ENCODE measurements at places on chromosomes 5 and 9.

DNA sequence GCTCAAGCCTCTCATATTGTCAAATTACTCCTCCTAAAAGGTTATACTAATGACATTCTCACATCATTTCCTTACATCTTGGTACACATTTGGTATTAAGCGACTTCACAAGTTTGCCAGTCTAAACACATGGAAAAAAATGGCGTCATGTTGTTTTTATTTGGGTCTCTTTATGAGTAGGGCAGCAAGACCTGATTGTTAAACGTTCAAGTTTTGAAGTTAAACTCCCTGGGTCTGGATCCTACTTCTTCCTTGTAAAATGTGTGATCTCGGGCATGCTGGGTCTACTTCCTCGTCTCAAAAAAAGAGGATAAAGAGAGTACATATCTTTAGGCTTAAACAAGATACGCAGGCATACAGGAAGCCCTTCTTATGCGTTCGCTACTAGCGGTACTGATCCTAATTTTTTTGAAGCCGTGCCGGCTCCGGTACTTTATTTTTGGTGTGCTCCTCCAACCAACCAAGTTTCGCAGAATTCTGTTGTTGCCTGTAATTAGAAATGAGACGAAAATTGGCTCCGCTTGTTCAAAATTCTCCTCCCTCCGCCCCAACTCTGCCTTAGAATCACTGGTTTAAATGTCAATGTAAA is 596 bp upstream of the CDC37L1 start:
- no peak for DNase-seq

DNA sequence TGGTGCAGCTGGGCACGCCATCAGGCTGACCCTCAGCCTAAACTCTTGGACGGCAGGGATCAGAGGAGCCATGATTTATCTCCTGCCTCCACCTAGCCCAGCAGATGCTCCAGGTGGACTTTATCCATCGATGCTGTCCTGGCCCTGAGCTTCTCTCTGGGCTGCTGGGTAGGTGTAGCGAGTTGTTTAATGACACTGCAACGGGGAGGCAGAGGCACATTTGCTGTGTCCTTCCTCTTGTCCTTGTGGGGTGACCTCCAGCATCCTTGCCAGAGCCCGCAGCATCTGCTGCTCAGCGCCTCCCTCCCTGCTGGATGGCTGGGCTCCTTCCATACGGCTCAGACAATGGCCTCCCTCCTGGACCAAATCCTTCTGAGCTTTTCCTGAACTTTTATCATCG is 103.1 kb upstream of the IRX4 start:
- no peak for DNase-seq

DNA sequence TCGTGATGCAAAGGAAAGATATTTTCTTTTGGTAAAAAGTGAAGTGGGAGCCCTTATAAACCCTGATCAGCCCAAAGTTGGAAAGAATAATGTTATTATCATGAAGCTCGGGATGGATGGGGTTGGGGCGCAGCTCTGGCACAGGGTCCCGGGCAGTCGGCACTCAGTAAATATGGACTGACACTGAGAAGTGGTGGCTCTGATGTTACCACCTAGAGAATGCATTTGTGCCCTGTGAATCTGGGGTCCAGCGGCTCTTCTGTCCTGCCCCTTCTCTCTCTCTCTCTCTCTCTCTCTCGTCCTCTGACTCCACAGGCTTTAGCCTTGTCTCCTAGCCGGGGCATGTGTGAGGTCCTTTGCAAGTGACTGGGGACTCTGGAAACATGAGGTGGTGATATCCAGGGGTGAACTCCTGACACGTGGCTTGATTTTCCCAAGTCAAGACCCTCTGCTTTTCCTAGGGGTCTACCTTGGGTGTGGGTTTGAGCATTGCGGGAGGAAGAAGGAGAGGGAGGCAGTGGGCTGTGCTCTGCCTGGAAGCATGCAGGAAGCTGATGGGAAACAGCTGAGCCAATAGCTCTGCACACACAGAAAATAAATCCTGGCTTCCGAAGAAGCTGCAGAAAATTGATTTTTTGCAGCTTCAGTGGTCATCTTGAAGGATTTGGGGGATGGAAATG is 162.7 kb downstream of the MACROH2A1 start:
- no peak for DNase-seq

DNA sequence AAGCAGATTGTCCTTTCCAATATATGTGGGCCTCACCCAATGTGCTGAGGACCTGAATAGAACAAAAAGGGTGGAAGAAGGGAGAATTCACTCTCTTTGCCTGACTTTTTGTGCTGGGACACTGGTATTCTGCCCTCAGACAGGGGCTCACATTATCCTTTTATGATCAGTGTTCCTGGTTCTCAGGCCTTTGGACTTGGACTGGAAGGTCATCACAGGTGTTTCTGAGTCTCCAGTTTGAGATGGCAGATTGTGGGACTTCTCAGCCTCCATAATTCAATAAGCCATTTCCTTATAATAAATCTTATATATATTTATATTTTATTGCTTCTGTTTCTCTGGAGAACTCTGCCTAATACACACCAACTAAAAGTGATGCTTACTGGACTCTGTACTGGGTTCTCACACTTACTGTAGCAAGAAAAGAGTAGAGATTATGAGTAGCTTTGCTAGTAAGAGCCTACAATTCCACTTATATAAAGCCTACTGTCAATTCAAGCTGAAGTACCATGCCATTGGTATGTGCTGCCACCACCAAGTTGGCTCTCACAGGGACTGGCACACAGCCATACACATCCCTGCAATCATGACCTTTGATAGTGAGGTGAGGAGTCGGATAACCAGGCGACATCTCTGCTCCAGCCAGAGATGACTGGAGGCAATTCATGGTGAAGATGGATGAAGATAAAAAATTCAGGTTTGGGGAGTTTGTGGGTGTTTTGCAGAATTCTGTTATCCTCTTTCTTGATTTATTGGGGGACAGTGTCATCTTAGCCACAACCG is 130.7 kb upstream of the NR3C1 start:
- peak; percentile 54 for DNase-seq

GRCh38 chr5:27594141-27594540 is 555.8 kb upstream of the CDH9 start:
- DNase-seq = no peak

GRCh38 chr5:126561908-126562307 is 33.1 kb downstream of the ALDH7A1 start:
- DNase-seq = no peak

DNA sequence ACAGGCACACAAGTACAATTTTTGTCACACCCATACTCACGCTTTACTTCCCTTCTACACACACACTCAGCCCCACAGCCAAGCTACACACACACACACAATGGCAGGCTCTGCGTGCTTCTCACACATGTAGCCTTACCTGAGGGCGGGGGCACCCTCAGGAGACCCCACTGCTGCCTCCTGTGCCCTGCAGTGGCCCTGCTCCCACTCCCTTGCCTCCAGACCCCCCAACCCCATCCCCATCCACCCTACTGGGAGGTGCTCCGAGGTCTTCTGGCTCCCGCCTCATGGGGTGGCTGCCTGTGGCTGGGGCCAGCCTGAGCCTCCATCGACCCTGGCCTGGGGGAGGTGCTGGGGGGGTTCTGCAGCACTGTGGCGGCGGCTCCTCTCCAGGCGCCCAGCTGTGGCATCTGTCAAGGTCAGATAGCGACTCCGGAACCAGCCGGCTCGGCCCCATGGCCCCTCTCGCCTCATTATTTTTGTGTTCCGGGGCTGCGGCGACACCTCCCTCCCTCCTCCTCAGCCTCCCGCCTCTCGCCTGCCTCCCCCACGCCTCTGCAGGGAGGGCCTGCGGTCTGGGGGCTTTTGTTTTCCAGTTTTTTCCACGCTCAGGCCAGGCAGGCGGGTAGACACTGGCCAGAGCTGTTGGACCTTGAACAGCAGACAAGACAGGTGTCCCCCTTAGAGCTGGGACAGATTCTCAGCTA is 21.7 kb downstream of the CXXC5 start:
- no peak for DNase-seq

GRCh38 chr5:138128334-138128733 is 10.9 kb downstream of the NME5 start:
- DNase-seq = no peak

- no peak for DNase-seq
Observed at GRCh38 chr5:122264610-122265009, 47.4 kb upstream of the SNCAIP start.

DNA sequence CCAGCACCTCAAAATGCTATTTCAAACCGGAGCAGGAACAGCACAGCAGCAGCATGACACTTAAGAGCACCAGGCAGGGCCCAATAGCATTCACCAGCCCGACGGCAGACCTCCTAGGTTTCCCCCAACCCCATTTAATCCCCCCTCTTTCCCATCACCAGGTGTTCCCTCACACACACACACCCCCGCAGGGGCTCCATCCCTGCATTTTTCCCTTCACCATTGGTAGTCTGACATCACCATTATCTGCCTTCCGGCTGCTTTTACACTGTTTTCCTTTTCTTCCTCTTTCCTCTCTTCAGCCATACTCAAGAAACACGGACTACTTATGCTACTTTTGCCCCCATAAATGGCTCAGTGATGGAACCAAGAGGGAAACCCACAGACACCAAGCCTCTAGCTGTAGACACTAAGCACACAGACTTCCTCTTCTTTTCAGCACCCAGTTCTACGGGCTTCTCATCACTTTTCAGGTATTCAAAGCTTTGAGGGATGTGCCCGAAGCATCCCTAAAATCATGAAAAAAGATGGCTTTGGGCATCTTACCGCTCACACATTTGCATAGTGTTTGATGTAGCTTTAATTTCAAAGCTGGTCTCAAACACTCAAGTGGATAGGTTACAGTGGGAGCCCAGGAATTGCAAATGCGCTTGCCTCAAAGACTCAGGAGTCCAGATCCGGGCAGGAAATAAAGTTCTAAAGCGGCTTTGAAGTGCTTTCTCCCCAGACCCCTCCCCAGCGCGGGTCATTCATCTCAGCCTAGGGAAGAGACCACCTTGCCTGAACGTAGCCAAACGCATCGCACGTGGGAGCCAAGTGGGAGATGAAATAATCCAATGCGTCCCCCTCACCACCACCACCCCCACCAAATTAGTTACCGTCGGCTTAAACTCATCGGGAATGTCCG is 141.5 kb downstream of the TSSK1B start:
- no peak for DNase-seq

- DNase-seq = no peak
Observed at GRCh38 chr9:88659126-88659525, 124.1 kb downstream of the NXNL2 start.

GRCh38 chr5:107474716-107475489 is 195.8 kb downstream of the EFNA5 start:
- no peak for DNase-seq

GRCh38 chr9:982394-983230 is 6.2 kb downstream of the DMRT3 start:
- no peak for DNase-seq

- DNase-seq = no peak
Observed at GRCh38 chr9:106797299-106797698, 65.7 kb upstream of the ZNF462 start.

DNA sequence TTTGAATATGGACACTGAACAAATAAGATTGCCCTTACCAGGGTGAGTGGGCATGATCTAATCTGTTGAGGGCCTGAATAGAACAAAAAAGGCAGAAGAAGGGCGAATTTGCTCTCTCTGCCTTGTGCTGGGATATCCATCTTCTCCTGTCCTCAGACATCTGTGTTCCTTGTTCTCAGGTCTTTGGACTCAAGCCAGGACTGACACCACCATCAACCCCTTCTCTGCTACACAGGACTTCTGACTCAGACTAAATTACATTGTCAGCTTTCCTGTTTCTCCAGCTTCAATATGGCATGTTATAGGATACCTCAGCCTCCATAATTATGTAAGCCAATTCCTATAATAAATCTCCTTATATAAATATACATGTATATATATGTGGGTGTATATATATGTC is 40.8 kb upstream of the SLCO6A1 start:
- no peak for DNase-seq

DNA sequence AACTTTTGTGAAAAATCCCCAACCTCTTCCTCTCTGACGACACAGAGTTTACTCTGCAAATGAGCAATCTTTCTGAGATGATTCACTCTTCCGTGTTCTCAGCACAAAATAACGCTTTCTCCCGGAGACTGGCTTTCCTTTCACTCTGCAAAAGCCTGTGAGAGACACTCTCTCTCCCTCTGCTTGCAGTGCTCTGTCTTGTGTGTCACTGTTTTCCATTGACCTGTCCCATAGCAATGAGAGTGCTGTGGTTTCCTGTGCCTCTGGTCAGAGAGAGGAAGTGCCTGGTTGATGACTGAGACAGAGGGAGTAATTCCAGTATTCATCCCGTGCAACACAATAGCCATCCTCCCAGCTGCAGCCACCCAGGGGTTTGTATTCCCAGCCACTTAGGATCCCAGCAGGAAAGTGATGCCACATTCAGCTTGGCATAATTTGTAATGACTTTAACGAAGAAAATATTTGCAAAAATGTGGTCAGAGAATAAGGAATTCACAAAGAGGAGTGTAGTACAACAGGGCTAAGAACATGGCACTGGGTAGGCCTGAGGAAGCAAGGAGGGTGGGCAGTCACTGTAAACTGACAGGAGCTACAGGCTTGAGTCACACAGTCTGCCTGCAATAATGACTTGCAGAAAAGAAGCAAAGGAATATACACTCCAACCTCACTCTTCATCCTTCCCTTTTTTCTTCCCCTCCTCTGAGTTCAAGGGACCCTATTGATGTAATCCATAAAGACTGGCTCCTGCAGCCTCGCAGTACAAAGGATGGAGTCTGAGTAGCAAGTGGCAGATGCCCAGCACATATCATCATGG is 463.5 kb upstream of the RGMB start:
- peak; percentile 96 for DNase-seq

DNA sequence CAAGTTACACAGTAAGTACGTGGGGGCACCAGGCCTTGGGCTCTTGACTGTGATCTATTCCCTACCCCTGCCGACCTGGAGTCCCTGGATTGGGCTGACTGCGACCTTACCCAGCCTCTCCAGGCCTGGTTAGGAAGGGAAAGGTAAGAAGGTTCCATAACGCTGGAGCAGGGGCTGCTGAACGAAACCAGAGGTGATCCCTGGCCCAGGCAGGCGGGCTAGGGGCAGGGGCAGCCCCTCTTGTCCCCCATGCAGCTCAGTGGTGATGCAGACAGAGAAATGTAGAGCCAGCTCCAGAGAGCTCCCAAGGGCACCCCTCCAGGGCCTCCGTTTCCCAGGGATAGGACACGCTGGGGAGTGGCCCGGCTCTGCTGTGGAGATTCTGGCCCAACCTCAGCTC is 14.1 kb downstream of the PRRX2 start:
- no peak for DNase-seq

DNA sequence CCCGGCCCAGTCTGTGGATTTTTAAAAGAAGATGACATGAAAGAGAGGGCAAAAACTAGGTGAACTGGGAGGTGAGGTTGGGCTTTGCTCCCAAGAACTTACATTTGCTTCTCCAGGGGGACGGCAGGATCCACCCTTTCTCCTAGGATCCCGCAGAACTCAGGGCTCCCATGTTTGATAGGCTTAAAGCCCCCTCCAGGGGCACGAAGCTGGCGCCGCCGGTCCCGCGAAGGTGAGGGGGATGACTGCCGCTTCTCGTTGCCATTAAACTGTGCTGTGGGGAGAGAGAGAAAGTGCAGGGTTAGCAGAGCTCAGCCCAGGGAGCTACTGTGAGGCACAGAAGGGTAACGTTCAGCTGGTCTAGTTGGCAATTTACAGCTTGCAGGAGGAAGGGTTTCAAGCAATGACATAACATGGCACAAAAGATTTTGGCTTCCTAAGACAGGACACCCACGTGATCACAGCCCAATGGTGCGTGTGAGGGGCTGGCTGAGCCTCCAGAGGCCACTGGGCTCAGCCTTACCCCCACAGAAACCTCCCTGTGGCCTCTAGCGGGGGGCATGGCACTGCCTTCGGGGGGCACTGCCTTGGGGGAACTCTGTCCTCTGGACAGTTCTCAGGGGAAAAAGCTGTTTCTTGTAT is 52.0 kb upstream of the SLC25A51 start:
- DNase-seq = no peak
